Pancreas (tissue), 10 donors: ENCODE measurements at places on chromosomes 1 and 21.

DNA sequence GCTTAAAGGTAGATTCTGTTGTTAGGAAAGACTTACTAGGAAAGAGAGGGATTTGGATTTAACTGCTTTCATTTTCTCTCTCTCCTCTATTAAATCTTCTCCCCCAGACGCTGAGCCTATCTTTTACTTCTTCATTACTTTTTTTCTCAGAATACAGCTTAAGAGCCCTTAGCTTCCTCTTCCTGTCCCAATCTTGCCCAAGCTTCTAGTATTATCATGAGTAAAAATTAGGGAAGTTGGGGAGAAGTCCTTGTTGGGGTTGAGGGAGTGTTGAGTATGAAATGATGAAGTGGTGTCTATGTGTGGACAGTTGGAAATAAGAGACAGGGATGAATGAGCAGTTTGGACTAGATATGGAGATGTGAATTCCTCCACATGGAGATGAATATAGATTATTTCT, 35.0 kb downstream of the ACP6 start:
- DNase-seq = no peak

GRCh38 chr1:4796161-4797015, 142.0 kb downstream of the AJAP1 start:
- DNase-seq = no peak

GRCh38 chr1:89302697-89303332, 30.2 kb upstream of the GBP5 start:
- no peak for DNase-seq

GRCh38 chr1:27339213-27339612, 2.6 kb upstream of the SYTL1 start:
- DNase-seq = peak; percentile 4

GRCh38 chr1:117166076-117166475, 44.5 kb upstream of the TRIM45 start:
- DNase-seq = no peak

GRCh38 chr1:221462345-221462744, 279.5 kb downstream of the DUSP10 start:
- no peak for DNase-seq

DNA sequence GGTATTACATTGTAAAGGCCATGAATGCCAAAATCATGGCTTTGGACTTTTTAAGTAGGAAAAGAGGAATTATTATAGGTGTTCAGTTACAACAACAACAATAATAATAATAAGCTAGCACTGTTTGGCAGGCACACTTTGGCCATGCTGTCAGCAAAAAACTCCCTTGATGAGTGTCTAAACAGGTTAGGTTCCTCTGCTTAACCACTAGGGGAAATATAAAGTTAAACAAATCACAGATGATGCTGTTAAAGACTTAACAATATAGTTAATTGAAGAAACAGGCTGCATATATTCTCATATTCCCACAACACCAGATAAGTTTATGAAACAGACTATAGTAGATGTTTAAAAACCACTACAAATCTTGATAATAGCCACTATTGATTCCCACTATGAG, 46.4 kb downstream of the RGS21 start:
- DNase-seq = no peak

- no peak for DNase-seq
Observed at GRCh38 chr1:16203550-16203949, 8.9 kb downstream of the ARHGEF19 start.

DNA sequence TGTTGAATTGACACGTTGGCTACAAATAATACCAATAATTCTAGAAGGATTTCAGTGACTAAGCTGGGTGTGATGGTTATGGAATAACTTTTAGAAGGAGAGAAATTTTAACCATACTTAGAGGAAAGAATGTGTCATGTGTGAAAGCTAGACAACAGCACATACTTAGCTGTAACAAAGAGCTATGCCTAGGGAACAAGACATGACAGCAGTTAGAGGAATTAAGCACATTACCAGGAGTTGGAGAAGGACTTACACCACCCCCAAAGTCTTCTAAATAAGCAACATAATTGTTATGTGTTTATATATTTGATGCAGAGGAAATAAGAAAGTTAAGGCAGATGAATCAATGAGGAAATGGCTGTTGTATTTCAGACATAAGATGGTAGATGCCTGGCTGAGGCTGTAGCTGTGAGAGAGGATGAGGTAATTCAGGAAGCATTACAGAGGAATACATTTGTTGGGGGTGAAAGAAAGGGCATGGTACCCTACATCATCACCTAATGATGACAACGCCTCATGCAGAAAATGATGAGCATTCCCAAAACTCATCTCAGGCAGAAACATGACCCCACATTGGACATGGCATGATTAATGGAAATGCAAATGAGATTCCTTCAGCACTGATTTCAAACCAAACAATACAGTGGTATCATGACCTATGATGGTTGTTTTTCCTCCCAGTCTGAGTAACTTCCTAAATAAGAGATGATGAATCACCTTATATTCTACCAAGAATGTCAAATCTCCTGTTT, 211.5 kb downstream of the LHX8 start:
- no peak for DNase-seq

DNA sequence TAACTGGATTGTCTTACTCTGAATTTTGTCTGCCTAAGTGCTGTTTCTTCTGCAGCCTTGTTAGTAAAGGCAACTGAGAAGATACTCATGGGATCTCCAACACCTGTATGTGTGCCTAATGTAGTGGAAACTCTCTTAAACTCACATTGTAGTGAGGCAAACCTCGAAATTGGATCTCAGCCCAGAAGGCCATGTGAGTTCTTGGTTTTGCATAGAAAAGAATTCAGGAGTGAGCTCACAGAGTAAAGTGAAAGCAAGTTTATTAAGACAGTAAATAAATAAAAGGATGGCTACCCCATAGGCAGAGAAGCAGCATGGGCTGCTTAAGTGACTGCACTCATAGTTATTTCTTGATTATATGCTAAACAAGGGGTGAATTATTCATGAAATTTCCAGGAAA, 1344.7 kb downstream of the NCAM2 start:
- DNase-seq = peak; percentile 40

DNA sequence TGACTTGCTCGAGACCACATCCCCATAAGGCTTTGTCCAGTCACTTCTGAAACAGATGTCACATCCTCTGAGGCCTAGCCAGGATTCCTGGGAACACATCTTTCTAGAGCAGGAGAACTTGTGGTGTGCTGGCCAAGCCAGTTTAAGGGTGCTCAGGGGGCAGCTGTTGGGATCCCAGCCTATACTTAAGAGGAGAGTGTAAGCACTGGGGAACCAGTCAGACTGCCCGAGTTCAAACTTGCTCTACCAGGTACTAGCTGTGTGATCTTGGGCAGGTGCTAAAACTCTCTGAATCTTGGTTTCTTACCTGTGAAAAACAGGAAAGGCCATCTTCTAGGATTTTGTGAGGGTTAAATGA, 15.6 kb upstream of the LY9 start:
- DNase-seq = no peak

DNA sequence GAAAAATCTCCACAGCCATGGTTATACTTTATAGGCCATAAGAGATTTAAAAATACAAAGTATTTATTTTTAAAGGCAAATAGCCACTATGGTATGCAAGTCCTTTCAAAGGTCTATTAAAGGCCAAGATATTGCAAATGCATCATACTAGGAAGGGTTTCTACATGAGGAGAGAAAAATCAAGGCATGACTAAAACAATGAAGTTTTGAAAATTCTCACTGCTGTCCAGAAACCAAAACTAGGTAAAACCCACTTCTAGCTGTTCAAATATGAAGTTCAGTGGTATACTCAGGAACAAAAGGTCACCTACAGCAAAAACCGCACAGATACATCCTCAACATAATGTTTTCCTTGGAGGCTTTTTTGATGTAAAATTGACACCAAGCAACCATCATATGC, 75.0 kb downstream of the EPS15 start:
- DNase-seq = no peak

DNA sequence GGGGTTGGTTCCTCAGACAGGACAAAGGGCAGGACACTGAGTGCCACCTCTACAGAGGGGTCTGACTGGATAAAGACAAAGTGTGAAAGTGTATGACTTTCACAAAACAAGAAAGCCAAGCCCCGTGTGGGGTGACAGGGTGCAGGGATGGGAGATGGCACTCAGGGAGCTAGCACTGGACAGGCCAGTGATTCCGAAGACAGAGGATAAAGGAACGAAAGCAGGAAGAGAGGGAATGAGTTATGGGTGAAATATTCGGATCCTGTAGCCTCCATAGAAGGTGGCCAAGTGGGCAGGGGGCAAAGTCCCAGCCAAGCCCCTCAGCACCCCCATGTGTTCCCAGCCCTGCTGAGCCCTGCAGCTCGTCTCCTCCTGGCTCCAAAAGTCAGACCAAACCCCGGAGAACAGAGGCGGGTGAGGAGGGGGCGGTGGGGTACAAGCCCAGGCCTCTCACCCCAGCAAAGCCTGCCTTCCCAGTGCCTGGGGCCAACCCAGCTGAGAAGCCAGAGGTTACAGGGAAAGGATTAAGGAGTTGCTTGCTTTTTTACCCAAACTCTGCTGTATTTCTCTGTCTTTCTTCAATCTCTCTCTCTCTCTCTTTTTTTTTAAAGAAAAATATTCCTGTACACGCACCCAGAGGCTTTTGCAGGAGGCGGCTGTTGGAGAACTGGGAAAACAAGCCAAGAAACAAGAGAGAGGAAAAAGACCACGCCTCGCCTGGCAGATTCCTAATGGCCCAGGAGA, 14.0 kb upstream of the WASF2 start:
- no peak for DNase-seq

- DNase-seq = no peak
Observed at GRCh38 chr1:186413319-186413718, 37.7 kb downstream of the ODR4 start.

GRCh38 chr21:42093991-42094421, 22.9 kb downstream of the UMODL1 start:
- no peak for DNase-seq
